GM12878 (cell line): ENCODE measurements at places on chromosomes 4 and X. TPM values are rescaled to one million over a fixed set of nuclear protein-coding genes. Genes with fewer than 3 reads are reported as not detected.

Gene NLGN3
- polyA plus RNA-seq: 0.21 and 0.24 TPM in 2 replicates

Gene GPR119
- polyA plus RNA-seq: not detected in 2 replicates

Gene TCEAL3
- polyA plus RNA-seq: 12.3 and 14.0 TPM in 2 replicates

Gene RNF212
- not detected in 2 replicates for polyA plus RNA-seq

Gene DUX4
- polyA plus RNA-seq: not detected in 2 replicates

Gene TMEM47
- 0.04 TPM in 1 of 2 replicates, not detected in the other for polyA plus RNA-seq

Gene ARR3
- not detected in 2 replicates for polyA plus RNA-seq

Gene NDUFA1
- polyA plus RNA-seq: 444 and 468 TPM in 2 replicates

Gene AFF2
- not detected in 2 replicates for polyA plus RNA-seq

Gene IL1RAPL2
- not detected in 2 replicates for polyA plus RNA-seq

Gene ADGRG4
- polyA plus RNA-seq: not detected in 2 replicates

Gene NCAPG
- polyA plus RNA-seq: 80.6 and 83.0 TPM in 2 replicates

Gene KLB
- polyA plus RNA-seq: 0.03 and 0.14 TPM in 2 replicates

Gene MAOB
- polyA plus RNA-seq: not detected in 2 replicates

Gene MND1
- polyA plus RNA-seq: 49.7 and 55.0 TPM in 2 replicates

Gene TMEM271
- not detected in 2 replicates for polyA plus RNA-seq

Gene NALF2
- polyA plus RNA-seq: not detected in 2 replicates

Gene PDGFRA
- polyA plus RNA-seq: 0.06 and 0.20 TPM in 2 replicates

Gene OTC
- polyA plus RNA-seq: not detected in 2 replicates

Gene ANK2
- polyA plus RNA-seq: 3.0 and 3.1 TPM in 2 replicates

Gene MMRN1
- 0.58 and 0.61 TPM in 2 replicates for polyA plus RNA-seq

Gene HSFX2
- polyA plus RNA-seq: not detected in 2 replicates

Gene COX7B2
- not detected in 2 replicates for polyA plus RNA-seq

Gene MAP3K15
- not detected in 2 replicates for polyA plus RNA-seq

Gene ZCCHC12
- not detected in 2 replicates for polyA plus RNA-seq

Gene POLR2B
- polyA plus RNA-seq: 89.6 and 95.2 TPM in 2 replicates

Gene FAT4
- polyA plus RNA-seq: not detected in 2 replicates

Gene CYBB
- polyA plus RNA-seq: 6.5 and 6.9 TPM in 2 replicates

Gene TEC
- polyA plus RNA-seq: 14.6 and 15.3 TPM in 2 replicates

Gene POU4F2
- polyA plus RNA-seq: not detected in 2 replicates

Gene SRPX
- polyA plus RNA-seq: 0.20 and 0.23 TPM in 2 replicates

Gene CSAG3
- polyA plus RNA-seq: 0.96 TPM in 1 of 2 replicates, not detected in the other

Gene RASL11B
- 0.45 and 0.46 TPM in 2 replicates for polyA plus RNA-seq

Gene RTL9
- polyA plus RNA-seq: 0.37 and 1.2 TPM in 2 replicates

Gene NDST3
- not detected in 2 replicates for polyA plus RNA-seq

Gene CTAG1A
- polyA plus RNA-seq: not detected in 2 replicates

Gene TMEM35A
- polyA plus RNA-seq: not detected in 2 replicates

Gene SPANXB1
- not detected in 2 replicates for polyA plus RNA-seq

Gene HHIP
- 0.11 and 0.56 TPM in 2 replicates for polyA plus RNA-seq

Gene CENPE
- polyA plus RNA-seq: 40.6 and 41.9 TPM in 2 replicates

Gene EGF
- 0.28 and 0.29 TPM in 2 replicates for polyA plus RNA-seq

Gene PHOX2B
- polyA plus RNA-seq: not detected in 2 replicates

Gene OGT
- 41.6 and 45.0 TPM in 2 replicates for polyA plus RNA-seq

Gene ANKRD17
- polyA plus RNA-seq: 27.6 and 30.2 TPM in 2 replicates

Gene AMOT
- 2.6 TPM in 2 replicates for polyA plus RNA-seq

Gene TRMT10A
- 11.1 and 11.6 TPM in 2 replicates for polyA plus RNA-seq

Gene VSIG4
- not detected in 2 replicates for polyA plus RNA-seq

Gene OTUD6A
- not detected in 2 replicates for polyA plus RNA-seq

Gene FAM9C
- polyA plus RNA-seq: not detected in 2 replicates

Gene STK32B
- not detected in 2 replicates for polyA plus RNA-seq

Gene MAGEA11
- polyA plus RNA-seq: not detected in 2 replicates

Gene GIMD1
- polyA plus RNA-seq: not detected in 2 replicates

Gene HELT
- polyA plus RNA-seq: not detected in 2 replicates

Gene MXD4
- 2.2 and 3.6 TPM in 2 replicates for polyA plus RNA-seq

Gene DUSP21
- not detected in 2 replicates for polyA plus RNA-seq

Gene SLC7A11
- 1.8 and 2.2 TPM in 2 replicates for polyA plus RNA-seq

Gene PABPC1L2B
- not detected in 2 replicates for polyA plus RNA-seq
